Fibroblast of the conjunctiva (primary cell): ENCODE measurements at places on chromosomes 5 and 9.

GRCh38 chr5:150264667-150265603, 24.6 kb downstream of the CAMK2A start:
- DNase-seq, result no peak

- no peak for DNase-seq
Measured at GRCh38 chr9:120308495-120308894, 271.5 kb downstream of the CDK5RAP2 start.

DNA sequence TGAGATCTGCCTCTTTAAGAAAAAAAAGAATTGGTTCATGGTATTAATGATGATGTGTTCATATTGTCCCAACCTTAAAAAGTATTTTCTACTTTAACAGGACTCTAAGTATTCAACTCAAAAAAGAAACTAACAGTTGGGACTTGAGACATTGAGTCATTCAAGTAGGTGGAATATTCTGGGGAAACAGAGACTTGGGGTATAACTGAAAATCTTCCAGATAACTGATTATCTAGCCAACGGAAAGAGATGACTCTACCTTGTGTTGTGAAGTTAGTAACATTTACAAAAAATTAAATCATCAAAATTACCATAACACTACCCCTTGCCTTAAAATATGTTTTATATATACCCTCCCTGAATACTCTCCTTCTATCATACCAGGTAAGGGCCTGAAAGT, 19.1 kb downstream of the OXCT1 start:
- no peak for DNase-seq

DNA sequence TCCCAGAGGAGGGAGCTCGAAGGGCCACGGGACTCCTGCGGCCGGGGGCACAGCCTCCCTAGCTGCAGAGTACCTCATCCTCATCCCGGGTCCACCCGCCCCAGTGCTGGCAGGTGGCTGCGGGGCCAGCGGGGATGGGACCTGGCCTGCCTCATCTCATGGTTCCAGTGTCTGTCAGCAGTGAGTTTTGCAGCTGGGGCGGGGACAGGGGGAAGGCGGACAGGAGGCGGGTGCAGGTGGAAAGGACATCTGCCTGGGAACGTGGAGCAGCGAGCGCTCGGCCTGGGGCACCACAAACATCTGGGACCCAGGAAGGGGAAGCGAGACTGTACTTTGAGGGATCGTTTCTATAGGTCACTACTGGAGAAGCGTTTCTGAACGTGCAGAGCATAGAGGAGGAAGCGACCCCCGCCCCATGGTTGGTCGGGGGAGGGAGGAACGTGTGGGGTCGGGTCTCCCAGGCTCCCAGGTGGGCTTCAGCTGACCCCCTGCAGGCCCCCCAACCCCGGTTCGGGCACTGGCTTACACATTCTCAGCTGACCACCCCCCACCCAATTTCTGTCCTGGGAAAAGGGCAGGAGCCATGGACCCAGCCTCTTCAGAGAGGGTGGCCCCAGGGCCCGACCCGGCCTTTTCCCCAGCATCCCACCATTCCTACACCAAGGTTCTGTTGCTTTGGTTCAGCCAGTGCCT, 56.5 kb upstream of the NOTCH1 start:
- DNase-seq, result no peak

GRCh38 chr5:88734191-88734640, 148.8 kb downstream of the MEF2C start:
- DNase-seq, result no peak
